ENCODE measurements at places on chromosomes 7 and 10.

DNA sequence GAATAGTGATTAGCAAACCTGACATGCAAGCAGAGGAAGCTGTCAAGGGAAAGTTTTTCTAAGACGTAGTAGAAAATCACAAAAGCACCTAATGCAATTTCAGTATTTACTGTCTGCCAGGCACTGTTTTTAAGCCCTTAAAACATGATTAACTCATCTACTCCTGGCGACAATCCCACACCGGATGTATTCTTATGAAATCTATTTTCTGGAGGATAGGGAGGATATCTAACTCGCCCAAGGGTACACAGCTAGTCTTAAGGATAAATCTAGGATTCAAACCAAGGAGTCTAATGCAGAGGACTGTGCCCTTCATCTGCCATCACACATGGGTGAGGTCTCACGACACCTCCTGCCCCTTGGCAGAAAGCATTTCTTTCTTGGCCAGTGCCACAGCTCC, 47.8 kb upstream of the FIGNL1 start:
- H3K27ac ChIP-seq = no peak overlapping the region
- H3K4me3 ChIP-seq = no peak overlapping the region
- no peaks in the 10 kb centered on the region for H3K36me3 ChIP-seq
- no peaks in the 10 kb centered on the region for H3K4me1 ChIP-seq

DNA sequence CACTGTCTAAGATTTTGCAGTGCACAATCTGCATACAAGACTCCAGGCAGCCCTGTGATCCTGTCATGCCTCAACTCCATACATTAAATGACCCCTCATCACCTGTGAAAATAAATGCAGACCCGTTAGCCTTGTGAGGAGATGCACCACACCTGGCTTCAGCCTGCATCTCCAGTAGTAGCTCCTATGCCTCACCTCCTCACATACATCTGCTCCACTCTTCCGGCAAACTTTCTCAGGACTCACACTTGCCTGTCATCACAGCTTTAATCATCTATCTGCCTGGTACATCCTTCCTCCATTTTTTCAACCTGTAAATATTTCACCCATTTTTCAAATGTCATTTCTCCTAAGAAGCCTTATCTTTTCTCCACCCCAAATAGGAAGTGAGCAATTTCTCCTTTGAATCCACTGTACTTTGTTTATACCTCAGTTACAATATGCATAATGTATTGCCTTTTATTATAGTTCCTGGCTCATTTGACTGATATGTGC, 39.3 kb upstream of the ABCB5 start:
- H3K27me3 ChIP-seq = no peaks in the 10 kb centered on the region
- no peak overlapping the region for H3K4me3 ChIP-seq
- no peak for DNase-seq
- H3K4me1 ChIP-seq = no peaks in the 10 kb centered on the region

GRCh38 chr7:101618207-101618839, 10.8 kb downstream of the MYL10 start:
- H3K4me1 ChIP-seq = peaks cover 19% of the 10 kb centered on the region
- DNase-seq = no peak
- no peaks in the 10 kb centered on the region for H3K27me3 ChIP-seq
- H3K4me3 ChIP-seq = no peak overlapping the region
- H3K27ac ChIP-seq = no peak overlapping the region

- H3K27me3 ChIP-seq = no peaks in the 10 kb centered on the region
- no peaks in the 10 kb centered on the region for H3K4me1 ChIP-seq
- DNase-seq = no peak
Observed at GRCh38 chr7:7953806-7954205, 14.8 kb upstream of the GLCCI1 start.

DNA sequence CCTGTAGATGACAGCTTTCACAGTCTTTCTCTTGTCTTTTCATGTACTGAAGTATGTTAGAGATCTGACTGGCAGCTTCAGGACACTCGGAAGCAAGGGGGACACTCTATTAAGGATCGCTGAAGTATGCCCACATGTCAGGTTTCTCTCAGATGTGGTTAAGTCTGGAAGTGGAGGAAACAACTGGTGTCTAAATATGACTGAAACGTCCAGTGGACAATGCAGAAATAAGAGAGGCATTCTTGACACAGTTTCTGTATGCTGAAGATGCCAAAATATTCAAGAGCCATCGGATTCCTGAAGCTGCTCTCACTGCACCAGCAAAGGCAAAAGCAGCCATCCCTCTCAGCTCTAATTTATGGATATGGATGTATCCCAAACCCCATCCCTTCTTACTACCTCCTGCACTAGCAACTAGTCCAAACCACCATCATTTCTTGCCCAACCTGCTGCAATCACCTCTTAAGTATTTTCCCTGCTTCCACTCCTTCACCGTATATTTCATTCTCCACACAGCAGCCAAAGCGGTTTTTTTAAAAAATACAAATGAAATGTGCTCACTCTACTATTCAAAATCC, 113.4 kb downstream of the REEP3 start:
- peaks cover 11% of the 10 kb centered on the region for H3K4me1 ChIP-seq
- no peak for DNase-seq
- H3K36me3 ChIP-seq = no peaks in the 10 kb centered on the region

GRCh38 chr7:146656988-146657387, 540.4 kb downstream of the CNTNAP2 start:
- H3K27ac ChIP-seq = no peak overlapping the region
- no peaks in the 10 kb centered on the region for H3K27me3 ChIP-seq
- DNase-seq = no peak
- no peaks in the 10 kb centered on the region for H3K36me3 ChIP-seq
- no peaks in the 10 kb centered on the region for H3K4me1 ChIP-seq
- no peak overlapping the region for H3K4me3 ChIP-seq

DNA sequence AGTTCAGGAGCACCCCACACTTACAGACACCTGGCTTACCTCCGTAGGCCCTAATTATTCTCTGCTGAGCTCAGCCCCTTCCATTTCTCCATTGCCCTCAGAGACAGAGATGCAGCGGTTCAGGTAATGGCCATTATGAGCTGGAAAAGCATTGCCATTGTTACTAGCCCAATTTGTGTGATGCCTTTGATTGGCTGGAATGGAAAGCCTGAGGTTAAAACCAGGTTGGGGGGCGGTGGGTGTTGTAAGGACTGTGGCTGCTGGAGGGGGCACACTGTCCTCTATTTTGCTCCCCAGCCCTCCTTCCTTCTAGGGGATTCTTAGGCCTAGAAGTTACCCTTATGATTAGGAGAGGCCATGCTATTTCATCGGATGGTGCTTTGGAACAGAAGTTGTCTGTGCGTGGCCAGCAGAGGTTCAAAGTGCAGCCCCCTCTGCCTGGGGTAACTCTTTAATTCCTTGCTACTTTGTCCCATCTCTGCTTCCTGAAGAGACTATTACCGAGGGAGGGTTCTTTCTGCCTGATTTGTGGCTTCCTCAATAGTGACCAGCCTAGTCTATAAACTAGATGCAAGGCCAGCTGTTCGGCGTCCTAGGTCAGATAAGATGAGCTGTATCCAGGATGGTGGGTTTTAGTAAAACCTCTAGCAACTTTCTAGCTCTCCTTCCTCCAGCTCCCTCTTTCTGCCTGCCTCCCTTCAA, 14.2 kb upstream of the ACSL5 start:
- H3K4me1 ChIP-seq = peaks cover 26% of the 10 kb centered on the region
- H3K27ac ChIP-seq = peak overlapping the region; percentile 69
- H3K27me3 ChIP-seq = no peaks in the 10 kb centered on the region
- H3K4me3 ChIP-seq = no peak overlapping the region
- DNase-seq = no peak
- no peaks in the 10 kb centered on the region for H3K36me3 ChIP-seq

- H3K36me3 ChIP-seq = peaks cover 15% of the 10 kb centered on the region
- H3K27me3 ChIP-seq = no peaks in the 10 kb centered on the region
- DNase-seq = peak; percentile 24
- no peak overlapping the region for H3K4me3 ChIP-seq
- no peaks in the 10 kb centered on the region for H3K4me1 ChIP-seq
Observed at GRCh38 chr10:114311023-114311422, 72.0 kb downstream of the VWA2 start.

DNA sequence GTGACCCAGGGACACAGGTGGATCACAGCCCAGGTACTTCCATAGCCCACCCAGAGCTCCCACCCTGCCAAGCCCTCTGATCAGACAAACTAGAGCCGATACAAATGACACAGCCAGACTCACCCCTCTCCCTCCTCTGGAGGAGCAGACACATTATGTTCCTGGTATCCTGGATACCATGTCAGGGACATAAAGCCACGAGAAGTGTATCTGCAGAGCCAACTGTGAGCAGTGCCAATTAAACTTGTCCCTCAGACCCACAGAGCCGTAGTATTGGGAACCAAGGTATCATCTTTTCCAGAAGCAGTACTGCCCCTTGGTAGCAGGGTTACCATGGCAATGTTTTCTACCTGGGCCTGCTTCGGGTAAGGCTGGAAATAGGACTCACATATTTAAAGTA, 47.3 kb upstream of the CPXM2 start:
- H3K4me1 ChIP-seq = no peaks in the 10 kb centered on the region
- no peak overlapping the region for H3K4me3 ChIP-seq
- H3K36me3 ChIP-seq = no peaks in the 10 kb centered on the region
- H3K27me3 ChIP-seq = no peaks in the 10 kb centered on the region

All from ascending aorta (tissue), 2 donors.